Stimulated activated CD4-positive, alpha-beta T cell treated with anti-CD3 and anti-CD28 coated beads, Interleukin-1b, Interleukin-23, amount 100 ng/mL, for 4 hours (primary cell): ENCODE measurements at places on chromosomes 1 and 21.

GRCh38 chr1:160410406-160411005, 10.1 kb downstream of the VANGL2 start:
- DNase-seq: no peak

GRCh38 chr1:197151185-197151584, 4.7 kb upstream of the ASPM start:
- DNase-seq: no peak

DNA sequence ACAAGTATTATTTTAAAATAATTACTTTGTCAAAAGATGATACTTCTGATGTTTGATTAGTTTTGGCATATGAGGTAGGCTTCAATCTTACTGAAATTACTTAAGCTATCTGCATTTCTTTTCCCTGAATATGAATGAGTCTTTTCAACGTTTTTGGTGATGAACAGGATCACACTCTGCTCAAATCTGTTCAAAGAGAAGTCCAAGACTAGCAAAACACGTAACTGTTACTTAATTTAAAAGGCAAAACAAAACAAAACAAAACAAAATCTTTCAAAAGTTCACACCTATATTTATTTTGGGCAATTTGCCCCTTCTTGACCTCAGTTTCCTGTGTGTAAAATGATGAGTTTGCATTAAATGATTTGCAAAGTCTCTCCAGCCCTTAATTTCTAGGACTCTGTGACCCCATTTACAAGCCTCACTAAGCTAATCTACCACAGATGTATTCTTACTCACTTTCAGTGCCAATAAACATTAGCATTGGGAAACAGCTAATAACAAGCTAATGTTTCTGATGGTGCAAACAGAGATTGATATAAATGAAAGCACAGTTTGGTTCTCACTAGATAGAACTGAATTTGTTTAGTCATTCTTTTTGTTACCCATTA, 865.4 kb downstream of the LTN1 start:
- DNase-seq: no peak

DNA sequence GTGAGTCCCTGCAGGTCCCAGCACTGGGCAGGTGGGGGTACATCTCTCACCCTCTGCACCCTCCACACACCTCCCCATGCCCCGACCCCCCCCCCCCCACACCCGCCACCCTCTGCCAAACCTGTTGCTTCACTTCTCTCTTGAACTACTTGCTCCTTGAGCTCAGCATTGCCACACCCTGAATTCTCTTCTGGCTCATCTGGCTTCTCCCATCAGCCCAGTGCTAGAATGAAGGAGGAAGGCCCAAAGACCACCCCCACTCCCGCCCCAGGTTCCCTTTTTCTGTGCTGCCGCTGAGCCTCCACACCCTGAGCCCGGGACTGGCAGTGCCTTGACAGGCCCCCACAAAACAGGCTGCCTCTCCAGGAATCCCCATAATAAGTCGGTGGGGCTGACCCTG, 6.4 kb upstream of the TNNI1 start:
- no peak for DNase-seq

GRCh38 chr1:43280692-43281091, 4.7 kb downstream of the C1orf210 start:
- no peak for DNase-seq

GRCh38 chr1:244352156-244352830, 99.4 kb downstream of the ADSS2 start:
- no peak for DNase-seq

- no peak for DNase-seq
These were observed 13.1 kb downstream of the PDIK1L start for GRCh38 chr1:26124418-26125331.

DNA sequence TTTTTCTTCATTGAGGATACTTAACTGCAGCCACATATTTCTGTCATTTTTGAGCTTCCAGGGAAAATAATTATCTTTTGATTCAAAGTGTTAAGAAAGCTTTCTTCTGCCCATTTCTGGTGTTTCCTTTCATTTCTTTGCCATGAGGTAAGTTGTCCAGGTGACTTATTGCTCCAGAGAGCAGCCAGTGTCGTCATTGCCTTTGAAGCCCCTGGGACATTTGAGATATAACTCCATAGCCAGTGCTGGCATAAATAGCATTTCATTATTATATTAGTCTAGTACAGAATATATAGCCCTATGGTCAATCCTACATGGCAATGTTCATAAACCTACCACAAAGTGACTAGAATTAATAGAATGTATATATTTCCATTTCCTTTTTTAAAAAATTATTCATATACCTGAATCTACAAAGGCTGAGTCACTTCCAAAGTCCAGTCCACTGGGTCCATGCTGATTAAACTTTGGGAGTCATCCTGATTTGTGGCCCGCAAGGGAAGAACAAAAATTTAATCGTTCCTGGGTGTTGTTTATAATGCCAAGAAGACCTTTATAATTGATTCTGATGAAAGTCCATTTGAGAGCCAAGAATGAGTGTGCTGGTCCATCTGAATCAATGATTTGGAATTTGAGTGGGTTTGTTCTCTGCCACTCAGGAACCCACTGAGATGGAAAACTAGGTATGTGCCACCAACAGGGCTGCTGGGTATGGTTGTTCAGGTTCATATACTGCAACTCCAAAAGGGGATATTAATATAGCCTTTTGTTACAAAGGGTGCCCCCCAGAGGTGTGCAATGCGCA, 221.8 kb upstream of the PLXNA2 start:
- no peak for DNase-seq

- DNase-seq: no peak
These were observed 615.4 kb downstream of the PTPRU start for GRCh38 chr1:29851691-29852090.

GRCh38 chr1:69827732-69828131, 260.0 kb downstream of the LRRC7 start:
- no peak for DNase-seq

DNA sequence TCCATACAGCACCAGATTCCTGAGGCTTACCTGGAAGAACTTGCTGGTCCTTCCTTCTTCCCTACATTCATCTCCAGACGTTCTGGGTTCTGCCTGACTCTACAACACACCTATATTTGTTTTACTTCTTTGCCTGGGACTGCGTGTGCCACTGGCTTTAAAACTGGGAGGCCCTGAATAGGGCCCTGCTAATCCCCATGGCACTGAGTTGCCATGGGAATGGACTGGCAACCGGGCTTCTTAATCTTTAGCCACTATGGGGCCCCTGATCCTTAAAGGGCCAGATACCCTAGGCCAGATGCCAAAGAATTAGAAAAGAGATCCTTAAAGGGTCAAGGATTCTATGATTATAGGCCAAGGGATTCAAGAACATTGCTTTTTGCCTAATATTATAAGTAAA, 24.4 kb upstream of the CADM3 start:
- DNase-seq: no peak

DNA sequence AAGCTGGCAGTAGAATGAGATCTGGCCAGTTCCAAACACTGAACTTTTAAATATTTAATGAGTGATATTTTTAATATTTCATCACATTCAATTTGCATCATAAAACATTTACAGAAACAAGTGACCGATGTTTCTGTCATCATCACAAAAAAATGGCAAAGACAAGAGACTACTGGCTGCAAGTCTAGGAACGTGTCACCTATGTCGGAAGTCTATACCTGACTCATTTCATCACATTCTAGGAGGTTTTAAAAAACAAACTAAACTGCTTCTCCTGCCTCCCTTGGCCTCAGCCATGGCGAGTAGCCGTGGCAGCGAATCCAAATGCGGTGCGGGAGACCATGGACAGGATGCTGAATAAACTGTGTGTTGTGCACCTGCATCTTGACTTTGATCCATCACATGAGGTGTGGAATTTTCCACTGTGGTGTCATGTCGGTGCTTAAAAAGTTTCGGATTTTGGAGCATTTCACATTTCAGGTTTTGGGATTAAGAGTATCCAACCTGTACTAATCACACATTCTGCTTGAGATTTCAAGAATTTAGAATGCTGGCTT, 43.1 kb downstream of the CLSTN1 start:
- DNase-seq: no peak

DNA sequence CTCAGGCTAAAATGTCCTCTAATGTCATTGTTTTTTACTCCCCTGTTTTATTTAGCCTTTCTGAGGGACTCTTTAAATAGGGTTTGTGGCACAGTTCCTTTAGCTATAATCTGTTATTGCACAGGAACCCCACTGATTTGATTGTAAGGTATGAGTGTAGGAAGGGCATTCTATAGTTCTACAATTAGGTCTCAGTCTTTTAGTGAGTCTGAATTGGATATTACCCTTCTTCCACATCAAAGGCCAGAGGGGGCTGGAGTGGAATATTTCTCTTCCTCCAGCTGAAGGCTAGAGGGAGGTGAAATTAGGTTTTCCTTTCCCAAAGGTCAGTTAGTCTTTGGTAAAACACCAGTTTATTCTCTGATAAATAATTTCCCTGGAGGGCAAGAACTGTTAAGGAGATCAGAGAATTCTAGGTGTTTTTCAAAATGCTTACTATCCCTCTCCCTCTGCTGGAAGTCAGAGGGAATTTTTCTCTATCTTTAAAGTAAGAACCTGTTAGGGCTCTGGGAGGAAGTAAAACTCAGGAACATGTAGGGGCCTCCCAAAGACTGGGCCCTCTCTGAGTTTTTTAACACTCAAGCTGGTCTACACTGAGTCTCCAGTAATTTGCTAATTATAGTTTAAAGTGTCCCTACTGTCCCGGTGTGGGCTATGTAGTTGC, 176.3 kb upstream of the ZNHIT6 start:
- DNase-seq: no peak

DNA sequence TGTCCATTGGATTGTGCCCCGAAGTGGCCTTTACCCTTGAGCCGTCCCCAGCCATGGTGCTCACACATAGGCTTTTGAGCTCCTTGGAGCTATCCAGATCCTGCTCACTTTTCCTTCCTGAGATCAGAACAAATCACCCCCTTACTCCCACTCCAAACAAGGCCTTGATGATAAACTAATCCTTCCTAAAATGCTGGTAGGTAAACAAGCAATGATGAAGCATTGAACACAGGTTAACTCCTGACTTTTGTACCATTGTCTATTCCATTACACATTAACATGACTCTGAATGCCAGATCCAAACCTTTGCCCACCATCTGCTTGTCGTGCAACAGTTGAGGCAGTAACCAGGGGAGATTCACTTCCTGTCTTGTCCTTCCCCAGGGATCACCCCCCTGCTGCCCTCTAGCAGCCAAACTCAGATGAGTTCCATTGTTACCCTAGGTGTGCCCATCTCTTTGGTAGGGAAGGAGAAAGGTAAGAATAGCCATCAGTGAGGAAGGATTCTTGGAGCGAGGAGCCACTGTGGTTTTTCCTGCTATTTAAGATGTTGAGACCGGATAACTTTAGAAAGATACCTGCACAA, 79.5 kb upstream of the DNAJC6 start:
- DNase-seq: no peak

DNA sequence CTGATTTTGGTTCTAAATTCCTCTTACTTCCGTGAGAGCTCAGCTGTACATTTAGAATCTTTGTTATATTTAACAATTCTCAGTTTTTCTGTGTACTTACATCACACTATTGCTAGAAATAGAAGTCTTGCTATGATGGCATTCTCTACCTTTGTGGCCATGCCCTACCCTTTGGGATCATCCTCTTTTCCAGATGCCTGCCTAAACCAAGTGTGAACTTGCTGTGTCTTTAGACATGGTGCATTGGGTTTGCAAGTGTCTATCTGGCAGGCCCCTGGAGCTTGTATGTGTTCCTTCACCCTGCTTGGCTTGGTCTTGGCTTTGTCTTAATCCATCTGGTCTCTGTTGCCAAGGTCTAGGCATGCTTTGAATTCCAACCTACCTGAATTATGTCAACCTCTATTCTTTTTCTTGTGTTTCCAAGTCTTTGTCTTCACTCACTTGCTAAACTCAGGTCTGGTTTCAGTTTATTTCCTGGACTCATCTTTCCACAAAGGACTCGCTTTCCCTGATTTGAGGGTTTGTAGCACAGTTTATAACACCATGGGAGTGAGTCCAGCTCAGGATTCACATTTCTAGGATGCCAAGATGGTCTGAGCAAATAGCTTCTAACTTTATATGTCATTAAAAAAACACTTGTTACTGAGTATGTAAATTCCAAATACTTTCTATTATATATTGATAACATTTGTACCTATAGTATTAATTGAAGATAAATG, 20.6 kb upstream of the APOBEC4 start:
- DNase-seq: no peak

DNA sequence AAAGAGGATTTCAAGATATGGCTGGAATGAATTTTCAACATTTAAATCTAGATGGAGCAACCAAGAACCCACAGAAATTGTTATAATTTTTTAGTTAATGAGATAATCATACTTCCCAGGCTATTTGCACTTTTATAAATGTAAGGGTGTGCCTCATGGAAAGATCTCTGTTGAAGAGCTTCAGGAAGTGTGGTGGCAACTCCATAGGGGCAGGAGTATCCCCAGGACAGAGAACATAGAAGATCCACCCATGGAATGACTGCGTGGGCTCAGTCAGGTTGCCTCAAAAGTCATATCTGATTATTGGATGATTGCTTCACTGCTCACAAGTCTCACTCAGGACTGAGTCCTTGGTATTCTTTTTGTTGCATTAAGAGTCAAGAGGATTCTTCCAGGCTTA, 167.4 kb upstream of the KIAA0040 start:
- no peak for DNase-seq
